Tongue (tissue), 3 donors: ENCODE measurements at places on chromosomes 3 and 15.

GRCh38 chr3:39114456-39114855, 7.0 kb downstream of the TTC21A start:
- no peak for DNase-seq

- DNase-seq = no peak
Observed at GRCh38 chr15:40512440-40512839, 41.7 kb downstream of the CHST14 start.

DNA sequence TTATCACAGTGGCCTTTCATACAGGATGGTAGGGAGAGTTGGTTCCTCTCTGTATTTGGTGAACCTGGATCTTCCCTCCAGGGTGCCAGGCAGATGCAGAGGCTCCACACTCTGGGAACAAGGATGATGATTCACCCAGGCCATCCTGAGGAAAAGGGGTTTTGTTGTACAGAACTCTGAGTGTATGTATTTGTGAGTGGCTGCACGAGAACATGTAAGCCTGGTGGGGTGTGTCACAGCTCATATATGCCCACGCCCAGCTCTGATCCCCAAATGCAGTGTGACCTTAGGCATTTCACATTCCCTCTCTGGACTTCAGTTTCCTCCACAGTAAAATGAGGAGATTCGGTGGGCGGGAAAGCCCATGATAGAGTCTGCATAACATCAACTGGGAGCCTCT, 11.6 kb upstream of the CILP start:
- DNase-seq = no peak

DNA sequence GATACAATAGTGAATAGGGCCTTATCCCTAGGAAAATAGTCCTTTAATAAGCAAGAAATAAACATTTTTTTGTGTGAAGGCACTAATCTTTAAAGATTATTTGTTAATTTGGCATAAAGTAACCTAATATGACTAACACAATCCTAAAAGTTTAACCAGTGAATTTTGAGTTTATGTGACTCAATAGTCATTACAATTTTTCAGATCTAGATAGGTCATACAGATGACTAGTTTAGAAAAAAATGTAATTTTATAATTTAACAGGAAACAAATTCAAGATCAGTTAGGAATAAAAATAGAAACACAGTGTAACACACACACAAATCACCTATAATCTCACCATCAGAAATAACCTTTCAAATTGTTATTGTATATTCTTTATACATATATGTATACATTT, 620.7 kb upstream of the ALCAM start:
- no peak for DNase-seq
